ENCODE measurements at places on chromosomes 3 and 15. TPM values are rescaled to one million over a fixed set of nuclear protein-coding genes. Genes with fewer than 3 reads are reported as not detected.

The TRIM42 gene
- total RNA-seq = not detected

The FANCD2 gene
- total RNA-seq = 20.2 TPM

The IRAK2 gene
- total RNA-seq = 4.2 TPM

The KLF15 gene
- 9.5 TPM for total RNA-seq

The TRANK1 gene
- total RNA-seq = 6.1 TPM

The ISG20 gene
- 7.4 TPM for total RNA-seq

The FXR1 gene
- total RNA-seq = 188 TPM

The ROBO2 gene
- total RNA-seq = 9.6 TPM

The GOLGA8S gene
- total RNA-seq = not detected

The AQR gene
- 19.9 TPM for total RNA-seq

The FRMD4B gene
- 3.0 TPM for total RNA-seq

The GPR171 gene
- not detected for total RNA-seq

The CLSTN2 gene
- total RNA-seq = 0.24 TPM

The RBPMS2 gene
- not detected for total RNA-seq

The XIRP1 gene
- total RNA-seq = not detected

The CHSY1 gene
- total RNA-seq = 33.6 TPM

The GRM7 gene
- not detected for total RNA-seq

The RGMA gene
- total RNA-seq = 5.3 TPM

The CAMK2N2 gene
- not detected for total RNA-seq

The OCA2 gene
- total RNA-seq = 0.16 TPM

The RASGRP1 gene
- 0.52 TPM for total RNA-seq

The GP5 gene
- 0.24 TPM for total RNA-seq

The SCAMP2 gene
- total RNA-seq = 63.5 TPM

The HDAC11 gene
- total RNA-seq = 16.9 TPM

The FRG2C gene
- not detected for total RNA-seq

The C3orf49 gene
- not detected for total RNA-seq

The OR5K4 gene
- not detected for total RNA-seq

The SLC51A gene
- total RNA-seq = not detected

The IL17RE gene
- total RNA-seq = 0.88 TPM

The NPAP1 gene
- not detected for total RNA-seq

The TMC3 gene
- total RNA-seq = not detected

The PSTPIP1 gene
- 1.4 TPM for total RNA-seq

The CORO2B gene
- 11.9 TPM for total RNA-seq

The HAUS2 gene
- total RNA-seq = 38.0 TPM

The AADACL2 gene
- total RNA-seq = not detected

The SHC4 gene
- 1.5 TPM for total RNA-seq

The SYNPR gene
- total RNA-seq = not detected

The PLS1 gene
- total RNA-seq = 0.96 TPM

The ROPN1 gene
- total RNA-seq = not detected

The CATSPER2 gene
- 0.65 TPM for total RNA-seq

The ENTPD3 gene
- not detected for total RNA-seq

The IDH2 gene
- total RNA-seq = 100 TPM

The KAT2B gene
- total RNA-seq = 7.2 TPM

The SLC28A2 gene
- not detected for total RNA-seq

The CLPX gene
- total RNA-seq = 18.5 TPM

The SPPL2A gene
- 76.9 TPM for total RNA-seq

The RTP1 gene
- not detected for total RNA-seq

All from epithelial cell of alveolus of lung (primary cell).